NCI-H748 treated with DMSO at 0.1 percent for 48 hours (cell line): ENCODE measurements at places on chromosomes 3 and 15.
A peak's percentile ranks its signal among the peaks of the same experiment; 100 is the strongest.

GRCh38 chr3:25960776-25961175 lies 170.9 kb downstream of the OXSM start:
- no peak for DNase-seq

GRCh38 chr3:124034016-124034843 lies 42.3 kb upstream of the ROPN1 start:
- no peak for DNase-seq

GRCh38 chr15:101426761-101427333 lies 62.7 kb downstream of the PCSK6 start:
- no peak for DNase-seq

DNA sequence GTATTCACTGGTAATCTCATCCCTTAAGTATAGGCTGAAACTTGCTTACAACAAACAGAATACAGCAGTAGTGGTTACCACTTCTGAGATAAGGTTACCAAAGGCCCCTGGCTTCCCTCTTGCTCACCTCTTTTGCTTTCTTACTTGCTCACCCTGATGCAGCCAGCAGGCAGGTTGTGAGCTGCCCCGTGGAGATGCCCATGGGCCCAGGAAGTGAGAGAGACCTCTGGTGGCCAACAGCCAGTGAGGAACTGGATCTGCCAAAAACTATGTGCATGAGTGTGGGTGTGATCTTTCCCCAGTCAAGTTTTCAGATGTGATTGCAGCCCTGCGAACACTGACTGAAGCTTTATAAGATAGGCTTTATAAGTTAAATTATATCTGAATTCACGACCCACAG lies 48.7 kb downstream of the NMNAT3 start:
- no peak for DNase-seq

- no peak for DNase-seq
Measured at GRCh38 chr3:123084192-123084591, 17.4 kb downstream of the PDIA5 start.

DNA sequence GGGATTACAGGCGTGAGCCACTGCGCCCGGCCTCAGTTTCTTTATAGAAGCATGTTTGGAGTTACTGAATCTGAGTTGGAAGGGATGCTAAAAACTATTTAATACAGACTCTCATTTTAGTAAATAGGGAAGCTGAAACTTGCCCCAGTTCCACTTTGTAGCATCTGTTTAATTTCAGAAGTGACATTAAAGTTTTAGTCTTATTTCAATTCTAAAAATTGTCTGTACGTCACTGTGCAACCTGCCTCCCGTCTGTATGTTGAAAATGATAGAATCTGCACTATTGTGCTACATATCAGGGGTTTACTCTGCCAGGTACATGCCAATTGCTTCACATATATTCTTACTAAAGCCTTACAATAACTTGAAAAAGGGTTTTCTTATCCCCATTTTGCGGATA lies 15.3 kb downstream of the CNOT10 start:
- no peak for DNase-seq

DNA sequence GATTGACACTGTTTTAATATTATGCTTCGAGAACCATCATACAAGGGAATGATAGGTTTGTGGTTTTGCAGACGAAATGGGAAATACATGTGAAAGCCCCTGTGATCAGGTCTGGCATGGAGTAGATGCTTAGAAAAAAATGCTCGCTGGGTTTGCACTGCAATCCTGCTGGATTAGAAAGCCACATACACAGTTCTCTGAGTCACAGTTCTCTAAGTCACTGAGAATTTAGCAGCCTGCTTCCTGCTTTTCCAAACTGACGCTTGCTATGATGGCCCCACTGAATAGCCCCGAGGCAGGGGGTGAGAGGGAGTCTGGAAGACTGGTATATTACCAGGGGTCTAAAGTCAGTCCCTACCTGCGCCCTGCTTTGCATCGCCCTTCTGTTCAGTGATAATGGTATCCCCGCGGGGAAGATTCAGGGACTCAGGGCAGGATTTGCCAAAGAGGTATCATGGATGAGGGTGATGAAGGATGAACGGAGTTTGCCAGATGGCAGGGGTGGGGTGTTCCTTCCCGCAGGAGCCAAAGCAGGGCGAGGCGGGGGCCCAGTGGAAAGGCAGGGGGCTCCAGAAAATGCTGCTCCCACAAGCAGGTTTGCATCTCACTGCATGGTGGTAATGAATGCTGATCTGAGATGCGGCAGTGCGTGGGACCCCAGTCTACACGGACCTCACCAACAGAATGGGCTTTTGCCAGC lies 82.3 kb downstream of the IQSEC1 start:
- DNase-seq: no peak

- DNase-seq: no peak
Measured at GRCh38 chr3:52314489-52314888, 1.6 kb upstream of the DNAH1 start.

GRCh38 chr15:71042356-71042922 lies 72.8 kb upstream of the THSD4 start:
- no peak for DNase-seq

DNA sequence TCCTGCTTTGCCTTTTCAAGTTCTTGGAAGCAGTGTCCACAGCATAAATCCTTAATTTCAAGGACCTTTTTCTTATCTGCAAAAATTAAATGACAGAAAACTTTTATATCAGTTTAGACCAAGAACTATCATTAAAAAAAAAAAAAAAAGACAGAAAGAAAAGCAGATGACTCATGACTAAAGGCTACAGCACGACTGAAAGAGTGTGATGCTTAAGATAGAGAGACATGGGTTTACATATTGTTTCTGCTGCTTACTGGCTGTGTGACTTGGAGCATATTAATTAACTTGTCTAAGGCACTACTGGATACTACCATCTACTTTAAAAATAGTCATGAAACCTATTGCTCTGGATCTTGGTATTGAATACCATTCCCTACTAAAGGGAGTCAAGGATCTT lies 62.3 kb downstream of the CEP152 start:
- DNase-seq: no peak

DNA sequence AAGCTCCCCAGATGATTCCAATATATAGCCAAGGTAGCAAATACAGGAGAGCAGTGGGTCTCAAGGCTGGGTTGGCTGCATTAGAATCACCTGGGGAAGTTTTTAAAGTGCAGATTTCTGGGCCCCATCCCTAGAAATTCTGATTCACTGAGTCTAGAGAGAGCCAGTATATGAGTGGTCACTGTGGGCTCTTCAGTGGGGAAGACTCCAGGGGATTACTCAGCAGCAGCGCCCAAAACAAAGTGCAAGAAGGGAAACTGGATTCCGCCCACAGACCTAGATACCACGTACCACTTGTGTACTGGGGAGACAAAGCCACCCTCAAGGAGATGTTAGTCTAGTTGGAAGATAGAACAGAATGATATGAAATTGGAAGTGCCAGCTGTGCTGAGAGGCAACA lies 40.0 kb downstream of the NME9 start:
- DNase-seq: no peak

DNA sequence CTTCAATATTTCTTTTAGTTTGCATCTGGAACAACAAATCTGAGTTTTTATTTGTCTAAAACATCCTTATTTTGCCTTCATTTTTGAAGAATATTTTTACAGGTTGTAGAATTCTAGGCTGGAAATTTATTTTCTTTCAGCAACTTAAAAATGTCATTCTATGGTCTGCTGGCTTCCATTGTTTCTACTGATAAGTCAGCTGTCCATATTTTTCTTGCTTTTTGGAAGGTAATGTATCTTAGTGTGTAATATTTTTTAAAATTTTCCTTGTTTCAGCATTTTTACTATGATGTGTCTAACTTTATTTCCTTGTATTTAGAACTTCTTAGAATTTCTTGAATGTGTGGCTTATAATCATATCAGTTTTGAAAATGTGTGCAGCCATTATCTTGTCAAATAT lies 37.0 kb downstream of the SEMA6D start:
- DNase-seq: no peak

DNA sequence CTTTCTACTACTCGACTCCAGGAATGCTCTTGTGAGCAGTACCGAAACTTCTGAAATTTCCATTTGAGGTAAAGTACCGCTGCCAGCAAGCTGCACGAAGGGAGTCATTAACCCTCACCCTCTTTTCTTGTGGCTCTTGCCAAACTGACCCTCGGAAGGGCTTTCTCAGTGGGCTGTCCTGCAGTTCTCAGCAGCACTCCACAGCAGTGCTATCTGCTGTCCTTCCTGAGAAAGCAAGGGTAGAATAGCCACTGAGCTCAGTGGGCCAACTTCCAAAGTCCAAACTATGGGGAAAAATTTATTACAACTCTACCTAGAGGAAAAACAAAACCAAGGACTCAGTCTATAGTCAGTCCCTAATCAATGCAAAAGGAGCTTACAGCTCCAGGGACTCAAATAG lies 38.5 kb upstream of the COL8A1 start:
- no peak for DNase-seq

DNA sequence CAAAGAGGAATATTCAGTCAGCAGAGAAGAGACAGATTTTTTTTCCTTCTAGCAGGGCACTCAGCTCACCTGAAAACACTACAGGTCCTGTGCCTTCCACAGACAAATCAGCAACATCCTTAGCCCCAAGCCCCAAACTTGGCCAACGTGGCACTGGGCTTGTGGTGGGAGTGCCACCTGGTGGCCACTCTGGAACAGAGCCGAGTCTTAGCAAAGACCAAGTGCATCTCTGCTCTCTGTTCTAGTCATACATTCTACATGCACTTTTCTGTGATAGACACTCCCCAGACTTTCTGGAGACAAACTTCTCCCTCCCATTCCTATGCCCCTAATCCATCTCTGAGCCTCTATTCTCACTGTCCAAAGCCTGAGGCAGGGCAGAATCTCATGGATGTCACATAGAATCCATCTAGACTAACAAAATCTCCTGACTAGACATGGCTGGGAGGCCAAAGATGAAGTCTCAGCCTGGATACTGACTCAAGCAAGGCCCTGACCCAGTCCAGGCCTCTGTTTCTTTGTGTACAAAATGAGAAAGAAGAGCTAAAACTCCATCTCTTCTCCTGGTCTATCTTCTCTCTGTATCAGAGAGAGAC lies 5.1 kb upstream of the SEMA7A start:
- DNase-seq: peak; percentile 9

DNA sequence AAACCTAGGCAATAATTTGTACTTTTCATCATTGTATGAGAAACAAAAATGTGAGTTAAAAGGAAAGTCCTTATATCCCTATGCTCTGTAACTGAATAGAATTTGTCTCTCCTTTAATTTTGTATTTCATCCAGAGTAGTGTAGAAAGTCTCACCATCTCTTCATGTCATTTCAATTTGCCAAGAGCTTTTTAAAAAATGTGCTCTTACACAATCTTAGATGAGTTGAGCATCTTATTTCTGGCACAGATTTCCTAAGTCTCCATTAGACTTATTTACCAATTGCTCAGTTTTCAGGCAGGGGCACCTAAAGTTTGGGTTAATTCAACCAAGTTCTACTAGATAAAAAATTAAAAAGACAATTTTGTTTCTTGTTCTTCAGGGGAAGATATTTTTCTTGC lies 201.5 kb upstream of the RBMS3 start:
- DNase-seq: no peak

GRCh38 chr3:98843266-98843959 lies 58.1 kb downstream of the DCBLD2 start:
- DNase-seq: no peak

GRCh38 chr15:63454503-63455211 lies 49.7 kb upstream of the USP3 start:
- DNase-seq: no peak

- DNase-seq: no peak
Measured at GRCh38 chr3:132880986-132881385, 157.2 kb upstream of the TMEM108 start.

GRCh38 chr3:97952280-97952679 lies 20.0 kb downstream of the RIOX2 start:
- no peak for DNase-seq

DNA sequence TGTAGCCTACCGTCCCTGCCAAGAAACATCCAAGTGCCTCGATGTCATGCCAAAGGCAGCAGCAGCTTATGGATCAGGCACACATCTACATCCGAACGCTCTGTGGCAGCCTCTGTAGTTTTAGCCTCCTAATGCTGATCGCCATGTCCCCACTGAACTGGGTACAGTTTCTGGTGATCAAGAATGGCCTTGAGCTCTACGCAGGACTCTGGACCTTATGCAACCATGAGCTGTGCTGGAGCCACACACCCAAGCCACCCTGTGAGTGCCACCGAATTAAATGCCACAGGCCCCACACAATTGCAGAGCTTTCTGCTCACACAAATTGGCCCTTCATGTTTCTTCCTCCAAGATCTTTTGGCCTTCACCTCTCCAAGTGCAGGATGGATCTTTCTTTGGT lies 543 bp downstream of the TMEM202 start:
- no peak for DNase-seq

GRCh38 chr3:161854232-161854771 lies 357.7 kb downstream of the OTOL1 start:
- no peak for DNase-seq

- DNase-seq: no peak
Measured at GRCh38 chr15:99925661-99926461, 192.6 kb upstream of the LYSMD4 start.

GRCh38 chr3:80606073-80606472 lies 838.3 kb upstream of the ROBO1 start:
- no peak for DNase-seq

DNA sequence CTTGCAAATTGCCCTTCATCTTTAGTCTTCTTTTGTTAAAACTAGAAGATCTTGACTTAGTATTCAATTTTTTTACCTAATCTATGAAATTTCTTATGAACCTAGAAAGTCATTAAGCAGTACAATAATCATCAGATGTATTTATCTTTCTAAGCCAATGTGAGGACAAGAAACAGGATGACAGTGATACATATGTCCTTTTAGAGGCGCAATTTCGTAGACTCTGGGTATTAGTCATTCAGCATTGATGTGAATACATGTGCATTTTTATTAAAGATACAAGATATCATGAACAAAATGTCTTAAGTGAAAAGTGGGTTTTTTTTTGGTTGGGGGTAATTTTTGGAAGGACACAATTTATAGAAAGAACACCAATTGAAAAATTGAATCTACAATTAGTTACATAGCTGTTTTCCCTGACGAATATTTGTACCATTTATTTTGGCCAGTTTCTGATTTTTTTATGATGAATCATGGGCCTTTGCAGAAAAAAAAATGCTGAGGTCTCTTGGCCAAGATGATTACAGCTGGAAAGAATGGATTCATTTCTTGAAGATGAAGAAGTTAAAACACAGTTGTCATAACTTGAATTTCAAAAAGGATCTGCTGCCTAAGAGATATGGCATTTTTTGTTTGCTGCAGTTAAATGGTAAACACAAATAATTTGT lies 48.9 kb upstream of the AGTR1 start:
- no peak for DNase-seq

DNA sequence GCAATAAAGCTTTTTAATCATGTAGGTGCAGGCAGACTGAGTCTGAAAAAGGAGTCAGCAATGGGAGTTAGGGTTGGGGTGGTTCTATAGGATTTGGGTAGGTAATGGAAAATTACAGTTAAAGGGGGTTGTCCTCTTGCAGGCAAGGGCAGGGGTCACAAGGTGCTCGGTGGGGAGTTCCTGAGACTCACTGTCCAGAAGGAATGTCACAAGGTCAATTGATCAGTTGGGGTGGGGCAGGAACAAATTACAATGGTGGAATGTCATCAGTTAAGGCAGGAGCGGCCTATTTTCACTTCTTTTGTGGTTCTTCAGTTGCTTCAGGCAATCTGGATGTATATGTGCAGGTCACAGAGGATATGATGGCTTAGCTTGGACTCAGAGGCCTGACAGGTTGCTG lies 13.9 kb downstream of the CCR5AS start:
- DNase-seq: no peak
